ENCODE measurements at places on chromosomes 16 and 17.

- no peak for DNase-seq
Observed at GRCh38 chr17:1571341-1571704, 8.7 kb upstream of the PITPNA start.

- peak; percentile 43 for DNase-seq
Observed at GRCh38 chr17:50909765-50910605, 43.8 kb upstream of the TOB1 start.

DNA sequence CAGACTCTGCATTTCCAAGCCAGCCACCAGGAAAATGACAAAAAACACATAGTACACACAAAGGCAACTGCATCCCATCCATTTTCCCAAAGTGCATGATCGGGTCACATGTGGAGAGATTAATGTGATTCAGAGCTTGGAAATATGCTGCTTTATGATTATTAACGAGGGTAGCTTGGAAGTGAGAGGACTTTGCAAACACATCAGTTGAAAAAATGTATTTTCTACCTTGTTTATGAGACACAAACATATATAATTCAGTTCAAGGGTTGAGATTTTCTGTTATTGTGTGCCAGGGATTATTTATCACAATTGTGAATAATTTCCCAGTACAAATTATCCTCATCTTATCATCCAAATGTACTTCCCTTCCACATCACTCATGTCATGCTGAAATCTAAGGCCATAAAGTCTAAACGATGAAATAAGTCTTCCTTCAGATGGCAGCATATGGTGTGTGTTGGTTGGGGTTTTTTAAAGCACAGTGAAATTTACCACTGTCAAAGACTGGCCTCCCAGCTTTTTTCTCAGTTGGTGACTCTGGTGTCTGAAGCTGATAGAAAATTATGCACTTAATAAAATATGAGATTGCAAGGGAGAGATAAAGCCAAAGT lies 104.7 kb upstream of the ADAMTS18 start:
- DNase-seq, result no peak

DNA sequence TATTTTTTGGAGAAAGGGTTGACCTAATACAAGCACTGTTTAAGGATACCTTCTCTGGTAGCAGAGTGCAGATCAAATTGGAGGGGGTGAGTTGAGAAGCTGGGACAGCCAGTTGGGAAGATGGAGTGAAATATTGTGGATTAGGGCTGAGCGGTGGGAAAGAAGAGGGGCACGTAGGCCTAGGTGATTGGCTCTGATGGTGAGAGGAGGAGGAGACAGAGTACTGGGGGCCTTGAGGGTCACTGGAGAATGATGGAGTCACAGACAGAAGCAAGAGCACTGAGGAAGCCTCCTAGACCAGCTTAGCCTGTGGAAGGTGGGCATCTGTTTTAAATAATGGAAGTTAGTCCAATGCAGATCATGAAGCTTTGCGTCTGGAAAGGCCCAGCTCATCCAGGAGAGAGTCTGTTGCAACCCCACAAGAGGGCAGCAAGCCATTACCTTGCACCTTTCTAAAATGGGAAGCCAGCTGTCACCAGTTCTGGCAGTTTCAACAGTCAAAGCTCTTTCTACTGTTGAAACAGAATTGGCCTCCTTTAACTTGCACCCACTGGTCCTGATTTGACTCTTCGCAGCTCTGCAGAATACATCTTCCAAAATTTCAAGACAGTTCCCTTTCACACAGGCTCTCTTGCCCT lies 11.8 kb downstream of the SLC9A5 start:
- DNase-seq, result no peak

- DNase-seq, result peak; percentile 18
Observed at GRCh38 chr17:20156196-20157000, 147.2 kb downstream of the SPECC1 start.

GRCh38 chr17:70059071-70059470 lies 16.0 kb upstream of the KCNJ16 start:
- DNase-seq, result no peak

DNA sequence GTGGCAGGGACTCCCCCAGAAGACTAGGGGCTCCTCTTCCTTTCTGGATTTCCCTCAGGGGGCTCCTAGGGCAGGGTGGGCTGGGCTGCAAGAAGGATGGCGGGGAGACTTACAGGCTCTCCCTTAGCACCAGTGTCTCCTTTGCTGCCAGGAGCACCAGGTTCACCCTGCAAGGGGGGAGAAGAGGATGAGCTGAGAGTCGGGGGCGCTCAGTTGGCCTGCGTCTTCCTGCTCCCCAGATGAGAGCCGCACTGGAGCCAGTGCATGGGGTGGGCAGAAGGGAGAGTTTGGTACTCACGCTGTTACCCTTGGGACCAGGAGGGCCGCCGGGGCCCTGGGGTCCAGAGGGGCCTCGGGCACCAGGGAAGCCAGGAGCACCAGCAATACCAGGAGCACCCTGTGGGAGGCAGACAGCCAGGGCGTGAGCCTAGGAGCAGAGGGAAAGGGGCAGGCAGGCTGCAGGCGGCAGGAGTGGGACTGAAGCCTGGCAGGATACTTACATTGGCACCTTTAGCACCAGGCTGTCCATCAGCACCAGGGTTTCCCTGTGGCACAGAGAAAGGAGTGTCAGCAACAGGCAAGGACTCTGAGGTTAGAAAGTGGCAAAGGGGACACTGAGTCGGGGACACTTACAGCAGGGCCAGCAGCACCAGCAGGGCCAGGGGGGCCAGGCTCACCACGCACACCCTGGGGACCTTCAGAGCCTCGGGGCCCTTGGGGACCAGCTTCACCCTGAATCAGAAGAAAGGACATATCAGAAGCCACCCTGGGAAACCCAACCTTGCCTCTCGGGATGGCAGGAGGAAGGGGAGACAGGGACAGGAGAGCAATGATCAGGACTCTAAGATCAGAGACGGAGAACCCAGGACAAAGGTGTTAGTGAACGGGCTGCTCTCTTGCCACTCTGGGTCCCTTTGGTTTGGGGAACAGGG lies 6.2 kb downstream of the COL1A1 start:
- DNase-seq, result no peak

DNA sequence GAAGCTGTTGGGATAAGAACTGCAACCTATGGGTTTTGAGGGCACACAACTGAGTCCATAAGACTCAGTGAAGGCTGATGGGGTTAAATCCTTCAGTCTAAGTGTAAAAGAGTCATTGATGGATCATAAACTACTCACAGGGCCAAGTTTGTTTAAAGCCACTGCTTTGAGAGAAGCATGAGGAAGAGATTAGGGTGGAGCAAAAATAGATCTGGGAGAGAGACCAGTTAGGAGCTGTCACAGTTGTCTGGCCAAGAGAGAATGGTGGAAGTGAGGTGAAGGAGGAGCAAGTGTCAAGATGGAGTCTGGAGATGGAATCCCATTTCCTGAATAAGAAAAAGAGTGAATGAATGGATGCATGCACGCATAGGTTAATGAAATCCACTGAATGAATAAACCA lies 379.1 kb upstream of the CDH11 start:
- DNase-seq, result no peak

- no peak for DNase-seq
Observed at GRCh38 chr16:79752396-79752795, 151.9 kb upstream of the MAF start.

GRCh38 chr16:89173174-89173921 lies 1.8 kb downstream of the CDH15 start:
- DNase-seq, result no peak
